Thoracic aorta (tissue), 2 donors: ENCODE measurements at places on chromosomes 16 and 17. TPM values are rescaled to one million over a fixed set of nuclear protein-coding genes. Genes with fewer than 3 reads are reported as not detected.

The CUEDC1 gene
- total RNA-seq: 93.1 TPM

The APOH gene
- total RNA-seq: not detected

The RAC3 gene
- total RNA-seq: not detected

The LHX1 gene
- not detected for total RNA-seq

The CCDC200 gene
- not detected for total RNA-seq

The PDILT gene
- total RNA-seq: not detected

DNA sequence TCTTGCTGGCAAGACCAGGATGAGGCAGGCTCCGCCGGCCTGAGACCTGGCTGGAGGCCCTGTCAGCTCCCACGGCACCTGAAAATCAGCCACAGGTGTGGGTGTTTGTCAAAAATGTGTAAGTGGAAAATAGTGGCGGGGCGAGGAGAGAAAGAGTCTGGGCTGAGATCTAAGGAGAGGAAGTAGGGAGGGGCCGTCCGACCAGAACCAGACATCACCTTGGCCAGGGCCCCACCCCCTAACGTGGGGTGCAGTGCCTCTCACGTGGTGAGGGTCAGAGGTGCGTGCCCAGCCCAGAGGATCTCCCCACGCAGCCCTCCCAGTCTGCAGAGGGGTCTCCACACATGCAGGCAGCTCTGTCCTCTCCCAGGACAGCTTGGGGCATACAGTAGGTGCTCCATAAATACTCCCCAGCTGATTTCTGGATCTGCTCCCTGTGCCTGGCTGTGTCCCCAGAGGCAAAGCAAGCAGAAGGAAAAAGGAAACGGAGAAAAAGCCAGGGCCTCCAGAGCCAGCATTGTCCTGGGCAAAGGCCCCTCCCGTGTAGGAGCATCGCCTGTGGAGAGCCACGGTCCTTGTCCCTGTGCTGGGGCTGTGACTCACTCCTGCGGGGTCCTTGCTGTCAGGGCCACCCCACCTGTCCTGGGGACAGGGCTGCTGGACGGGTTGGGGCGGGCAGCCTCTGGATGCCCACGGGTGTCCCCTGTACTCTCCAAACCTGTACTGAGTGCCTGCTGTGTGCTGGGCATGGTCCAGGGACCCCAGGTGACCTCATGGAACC lies 16.7 kb downstream of the ZFPM1 start:
- DNase-seq: no peak

DNA sequence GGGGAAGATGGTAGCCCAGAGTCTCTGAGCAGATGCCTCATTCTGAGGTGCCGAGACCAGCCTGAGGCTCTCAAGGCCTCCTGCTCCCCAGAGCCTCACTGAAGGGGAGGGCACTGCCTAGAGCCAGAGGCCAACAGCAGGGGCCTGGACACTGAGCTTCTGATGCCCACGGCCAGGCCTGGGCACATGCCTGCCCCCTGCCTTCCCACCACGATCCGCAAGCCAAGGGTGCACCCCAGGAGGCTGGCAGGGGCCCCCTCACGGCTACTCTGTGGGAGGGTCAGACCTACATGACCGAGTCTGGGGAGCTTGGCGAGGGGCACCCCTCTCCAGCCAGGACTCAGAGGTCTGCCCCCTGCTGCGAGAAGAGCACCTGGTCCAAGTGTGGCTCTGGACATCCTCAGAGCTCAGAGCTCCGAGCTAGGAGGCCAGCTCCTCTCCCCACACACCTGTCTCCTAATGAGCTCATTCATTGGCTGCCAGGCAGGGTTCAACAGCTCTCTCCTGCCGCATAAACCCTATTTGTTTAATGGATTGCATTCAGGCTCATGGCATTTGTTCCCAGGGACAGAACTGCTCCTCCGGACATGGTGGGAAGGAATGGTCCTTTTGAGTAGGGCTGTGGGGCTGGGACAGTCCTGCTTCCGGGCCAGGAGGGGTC lies 13.9 kb downstream of the OTOP3 start:
- no peak for DNase-seq

DNA sequence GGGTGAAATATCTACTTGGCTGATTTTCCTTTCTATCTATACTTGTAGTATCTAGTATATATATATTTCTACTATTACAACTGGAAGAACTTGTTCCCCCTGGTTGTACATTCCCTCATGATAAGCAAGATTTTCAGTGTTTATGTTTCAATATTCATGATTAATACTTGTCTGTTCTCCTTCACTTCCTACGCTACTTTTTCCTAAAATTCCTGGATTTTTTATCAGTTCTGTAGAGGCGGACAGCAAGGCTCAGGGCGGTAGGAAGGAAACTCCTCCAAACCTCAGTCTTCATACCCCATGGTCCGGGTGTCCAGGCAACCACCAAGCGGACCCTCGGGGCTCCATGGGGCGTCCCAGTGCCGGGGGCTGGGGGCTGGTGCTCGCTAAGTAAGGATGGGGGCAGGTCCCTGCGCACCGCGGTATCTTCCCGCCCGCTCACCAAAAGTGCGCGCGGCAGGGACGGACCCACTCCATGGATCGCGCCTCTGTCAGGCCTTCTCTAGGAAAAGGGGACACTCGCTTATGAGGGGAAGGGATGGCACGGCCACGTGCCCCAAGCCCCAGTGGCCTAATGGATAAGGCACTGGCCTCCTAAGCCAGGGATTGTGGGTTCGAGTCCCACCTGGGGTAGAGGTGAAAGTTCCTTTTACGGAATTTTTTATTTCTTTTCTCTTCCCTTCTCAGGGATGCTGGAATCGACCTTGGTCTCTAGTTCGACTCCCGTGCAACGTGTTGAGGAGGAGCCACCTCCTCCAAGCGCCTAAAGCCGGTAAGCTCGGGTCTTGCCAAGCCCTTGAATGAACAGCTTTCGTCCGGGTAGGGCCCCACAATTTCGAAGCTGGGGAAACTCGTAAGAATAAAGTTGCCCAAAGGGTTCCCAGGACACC lies 13.2 kb downstream of the ATP5PD start:
- peak; percentile 75 for DNase-seq

DNA sequence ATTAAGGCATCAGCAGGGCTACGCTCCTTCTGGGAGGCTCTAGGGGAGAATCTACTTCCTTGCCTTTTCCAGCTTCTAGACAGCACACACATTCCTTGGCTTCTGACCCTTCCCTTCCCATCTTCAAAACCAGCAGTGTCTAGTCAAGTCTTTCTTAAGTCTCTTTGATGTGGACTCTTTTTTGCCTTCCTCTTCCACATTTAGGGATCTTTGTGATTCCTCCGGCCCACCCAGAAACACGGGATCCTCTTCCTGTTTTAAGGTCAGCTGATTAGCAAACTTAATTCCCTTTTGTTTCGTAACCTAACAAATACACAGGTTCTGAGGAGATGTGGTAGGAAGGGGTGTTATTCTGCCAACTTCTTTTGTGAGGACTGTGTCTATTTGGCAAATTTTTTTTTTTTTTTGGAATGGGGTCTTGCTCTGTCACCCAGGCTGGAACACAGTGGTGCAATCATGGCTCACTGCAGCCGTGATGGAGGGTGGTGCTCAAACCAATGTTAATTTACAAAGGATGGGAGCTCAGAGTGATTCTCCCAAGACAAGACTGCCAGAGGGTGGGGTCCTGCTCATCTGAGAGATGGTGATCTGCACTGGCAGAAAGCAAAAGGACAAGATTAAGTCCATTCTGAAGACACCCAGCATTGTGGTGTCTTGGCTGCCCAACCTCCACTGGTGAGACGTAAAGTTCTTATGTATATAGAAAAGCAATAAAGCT lies 14.7 kb downstream of the KNOP1 start:
- no peak for DNase-seq

- no peak for DNase-seq
Observed at GRCh38 chr17:67574658-67575293, 143.0 kb upstream of the NOL11 start.

GRCh38 chr17:68437979-68438822 lies 19.1 kb downstream of the WIPI1 start:
- no peak for DNase-seq

DNA sequence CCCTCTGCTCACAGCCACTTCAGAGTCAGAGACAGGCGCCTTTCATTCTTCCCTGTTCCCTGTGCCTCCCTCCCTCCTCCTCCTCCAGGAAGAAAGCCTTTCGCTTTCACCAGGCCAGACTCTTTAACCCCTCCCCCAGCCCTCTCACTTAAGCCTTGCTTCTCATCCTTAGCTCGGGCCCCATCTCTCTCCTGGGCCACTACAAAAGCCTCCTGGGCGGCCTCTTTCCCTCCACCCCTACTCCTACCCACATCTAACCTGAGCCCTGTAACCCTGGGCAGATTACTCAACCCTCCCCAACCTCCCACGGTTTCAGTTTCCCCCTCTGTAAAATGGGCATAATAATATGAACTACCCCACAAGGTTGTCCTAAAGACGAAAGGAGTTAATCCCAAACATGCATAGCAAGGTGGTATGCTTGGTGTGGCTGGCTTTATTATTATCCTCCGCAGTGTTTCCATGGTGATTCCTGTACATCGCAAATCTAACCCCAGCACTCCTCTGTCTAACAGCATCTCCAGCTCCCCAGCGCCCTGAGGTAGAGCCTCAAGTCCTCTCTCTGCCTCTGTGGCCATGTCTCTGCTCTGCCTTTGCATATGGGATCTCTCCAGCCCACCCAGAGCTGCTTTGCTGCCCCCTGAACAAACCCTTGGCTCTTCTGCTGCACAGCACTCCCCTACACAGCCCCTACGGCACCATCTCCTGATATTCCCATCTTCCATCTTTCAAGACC lies 17.7 kb downstream of the PIMREG start:
- no peak for DNase-seq

DNA sequence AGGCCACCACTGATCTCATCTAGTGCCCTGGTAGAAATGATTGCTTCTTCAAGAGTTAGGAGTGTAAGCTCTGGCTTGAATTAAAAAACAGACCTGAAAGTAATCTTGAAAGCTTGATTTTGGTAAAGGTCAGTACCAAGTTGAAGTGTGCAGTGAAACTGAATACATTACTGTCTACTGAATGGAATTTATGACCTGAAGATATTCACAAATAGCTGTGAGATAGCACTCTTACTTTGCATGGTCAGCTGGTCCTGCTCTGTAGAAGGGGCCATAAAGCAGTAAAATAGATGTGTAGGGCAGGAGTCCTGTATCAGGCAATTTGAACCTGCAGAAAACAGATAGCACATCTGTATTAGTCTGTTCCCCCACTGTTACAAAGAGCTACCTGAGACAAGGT lies 78.6 kb downstream of the MYH13 start:
- DNase-seq: no peak

GRCh38 chr16:52074133-52074532 lies 472.8 kb downstream of the TOX3 start:
- no peak for DNase-seq

- no peak for DNase-seq
Observed at GRCh38 chr17:66420961-66421371, 118.6 kb downstream of the PRKCA start.

GRCh38 chr17:21209511-21210175 lies 4.3 kb downstream of the TMEM11 start:
- no peak for DNase-seq
